Kidney epithelial cell (primary cell): ENCODE measurements at places on chromosomes 2 and 18.

GRCh38 chr2:170986566-170987258 lies 57.7 kb downstream of the GORASP2 start:
- no peak for DNase-seq

- DNase-seq: no peak
Measured at GRCh38 chr2:102056079-102056581, 64.4 kb downstream of the IL1R2 start.

DNA sequence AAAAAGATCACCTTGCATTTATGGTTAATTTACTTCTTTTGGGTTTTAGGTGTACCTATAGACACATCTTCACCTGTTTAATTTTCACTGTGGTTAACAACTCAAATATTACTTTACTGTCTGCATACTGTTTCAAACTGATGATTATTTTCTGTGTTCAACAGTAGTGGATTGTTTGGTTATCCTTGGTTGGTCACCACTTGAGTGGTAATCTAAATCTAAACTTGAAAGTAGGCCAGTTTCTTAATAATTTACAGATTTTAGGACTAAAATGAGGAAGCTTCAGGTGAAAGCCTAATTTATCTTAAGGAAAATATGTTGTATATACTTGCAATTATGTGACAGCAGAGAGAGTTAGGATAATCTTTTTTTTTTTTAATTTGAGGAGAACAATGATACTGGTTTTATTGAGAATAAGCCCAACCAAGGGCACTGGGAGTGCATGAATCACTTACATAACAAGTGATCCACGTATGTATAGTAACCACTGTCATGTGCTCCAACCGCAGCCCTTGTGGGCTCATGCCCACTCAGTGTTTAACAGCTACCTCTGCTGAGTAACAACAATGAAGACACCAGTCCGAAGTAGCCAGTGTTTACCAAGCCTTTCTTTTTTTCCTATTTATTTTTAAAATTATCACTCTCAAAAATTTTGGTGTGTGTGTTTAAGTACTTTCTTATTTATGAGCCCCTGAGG lies 31.0 kb upstream of the WDSUB1 start:
- DNase-seq: no peak

DNA sequence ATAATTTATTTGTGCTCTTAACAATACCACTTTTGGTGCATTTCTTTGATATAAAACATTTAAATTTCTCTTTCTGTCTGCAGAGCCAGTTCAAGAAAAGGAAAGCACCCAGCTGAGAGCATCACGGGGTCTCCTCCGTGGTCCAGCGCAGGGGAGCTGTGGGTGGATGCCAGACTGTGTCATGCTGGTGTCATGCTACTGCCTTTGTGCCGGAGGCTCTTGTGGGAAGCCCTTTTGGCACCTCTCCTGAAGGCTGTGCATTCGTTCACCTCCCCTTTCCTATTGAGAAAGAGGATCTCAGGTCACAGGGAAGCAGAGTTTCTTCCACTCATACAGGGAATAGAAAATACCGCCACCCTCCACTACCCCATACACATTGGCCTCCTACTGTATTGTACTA lies 450.4 kb downstream of the GALR1 start:
- DNase-seq: no peak

GRCh38 chr2:4528246-4528645 lies 824.9 kb downstream of the DCDC2C start:
- DNase-seq: no peak

DNA sequence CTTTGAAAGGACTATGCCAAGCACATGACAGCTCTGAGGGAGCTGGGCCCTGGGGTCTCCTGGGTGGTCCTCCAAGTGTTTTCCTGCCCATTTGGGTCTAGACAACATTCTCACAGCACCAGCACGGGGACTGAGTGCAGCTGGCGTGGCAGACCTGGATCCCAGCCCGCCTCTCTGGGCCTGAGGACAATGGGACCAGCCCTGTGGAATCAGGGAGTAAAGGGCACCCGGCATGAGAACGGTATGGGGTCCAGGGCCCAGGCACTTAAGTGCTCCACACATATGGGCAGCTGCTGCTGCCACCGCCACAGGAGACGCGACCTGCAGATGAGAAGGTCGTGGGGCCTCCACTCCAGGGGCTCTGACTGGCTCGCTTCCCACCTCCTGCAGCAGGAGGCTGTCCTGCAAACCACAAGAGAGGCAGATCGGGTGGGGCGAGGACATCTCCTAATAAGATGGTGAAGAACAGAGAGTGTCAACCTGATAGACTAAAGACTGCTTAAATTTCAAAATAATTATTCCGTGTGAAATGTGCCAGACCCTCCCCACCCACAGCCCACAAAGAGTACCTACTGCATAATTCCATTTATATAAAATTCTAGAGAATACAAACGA lies 46.3 kb downstream of the FAM178B start:
- no peak for DNase-seq

DNA sequence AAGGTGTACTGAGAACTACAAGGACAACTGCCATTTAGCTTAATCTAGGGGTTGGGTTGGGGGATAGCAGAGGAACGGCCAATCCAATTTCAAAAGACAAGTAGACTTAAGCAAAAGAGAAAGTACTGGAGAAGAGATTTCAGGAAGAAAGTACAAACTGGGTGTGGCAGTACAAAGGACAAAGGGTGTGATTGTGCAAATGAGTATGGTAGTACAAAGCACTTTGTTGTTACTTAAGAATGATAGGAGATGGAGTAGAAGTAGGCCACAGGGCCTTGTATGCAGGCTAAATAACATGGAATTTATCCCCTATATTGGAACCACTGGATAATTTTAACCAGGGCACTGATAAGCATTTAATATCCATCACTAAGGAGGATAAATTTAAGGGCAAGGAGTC lies 4.7 kb upstream of the ORC2 start:
- no peak for DNase-seq
